Activated CD8-positive, alpha-beta memory T cell treated with anti-CD3 and anti-CD28 coated beads, Interleukin-2, amount 10 ng/mL, durations not matched to agents 7 days and 5 days (primary cell): ENCODE measurements at places on chromosomes 1 and 21. TPM values are rescaled to one million over a fixed set of nuclear protein-coding genes. Genes with fewer than 3 reads are reported as not detected.

Gene RASSF5
- 216 TPM for total RNA-seq

Gene ST6GALNAC5
- not detected for total RNA-seq

Gene RIIAD1
- not detected for total RNA-seq

Gene CBR3
- 16.1 TPM for total RNA-seq

Gene LDLRAD2
- not detected for total RNA-seq

Gene PDC
- not detected for total RNA-seq

Gene INAVA
- 2.6 TPM for total RNA-seq

Gene ANGPTL7
- total RNA-seq, result not detected

Gene TLCD4
- total RNA-seq, result not detected

Gene LMOD1
- not detected for total RNA-seq

Gene CD1B
- total RNA-seq, result not detected

Gene SLC1A7
- total RNA-seq, result not detected

Gene ERICH3
- total RNA-seq, result 0.23 TPM

Gene OPRD1
- not detected for total RNA-seq

Gene HMGCS2
- not detected for total RNA-seq

Gene TNFAIP8L2
- total RNA-seq, result 14.5 TPM

Gene F13B
- total RNA-seq, result not detected

Gene CFHR4
- not detected for total RNA-seq

Gene CSTB
- total RNA-seq, result 44.2 TPM

Gene DMBX1
- total RNA-seq, result not detected

Gene C4BPA
- total RNA-seq, result not detected

Gene TAS1R1
- total RNA-seq, result not detected

Gene FAM229A
- 5.4 TPM for total RNA-seq
